ENCODE measurements at places on chromosomes 12 and 14.

- no peak for DNase-seq
These were observed 6.3 kb upstream of the PZP start for GRCh38 chr12:9214534-9214933.

DNA sequence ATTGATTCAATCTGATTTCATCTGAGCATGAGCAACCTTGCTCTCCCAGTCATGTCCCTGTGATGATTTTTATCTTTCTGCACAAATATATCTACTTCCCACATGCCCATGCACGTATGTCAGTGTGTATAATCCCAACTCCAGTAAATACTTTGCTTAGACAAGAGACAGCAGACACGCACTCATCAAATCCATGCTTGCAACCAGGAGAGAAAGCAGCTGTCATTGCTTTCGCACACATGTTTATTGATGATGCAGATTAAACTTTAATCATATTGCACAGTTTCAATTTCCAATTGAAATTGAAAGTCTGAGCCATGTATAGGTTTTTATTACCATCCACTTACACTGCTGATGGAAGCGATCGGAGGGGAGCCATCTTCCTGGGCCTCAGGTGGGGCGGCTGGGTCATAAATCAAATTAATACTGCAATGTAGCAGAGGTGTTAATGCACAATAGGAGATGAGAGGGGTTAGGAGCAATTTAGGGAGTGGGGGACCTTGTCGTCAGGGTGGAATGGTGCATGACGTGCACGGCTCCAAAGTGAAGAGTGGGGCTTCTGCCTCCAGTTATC lies 68.6 kb upstream of the SRRM4 start:
- DNase-seq = no peak

GRCh38 chr14:99349721-99350495 lies 77.9 kb upstream of the BCL11B start:
- no peak for DNase-seq

GRCh38 chr14:66038212-66038611 lies 448.0 kb upstream of the CCDC196 start:
- no peak for DNase-seq

DNA sequence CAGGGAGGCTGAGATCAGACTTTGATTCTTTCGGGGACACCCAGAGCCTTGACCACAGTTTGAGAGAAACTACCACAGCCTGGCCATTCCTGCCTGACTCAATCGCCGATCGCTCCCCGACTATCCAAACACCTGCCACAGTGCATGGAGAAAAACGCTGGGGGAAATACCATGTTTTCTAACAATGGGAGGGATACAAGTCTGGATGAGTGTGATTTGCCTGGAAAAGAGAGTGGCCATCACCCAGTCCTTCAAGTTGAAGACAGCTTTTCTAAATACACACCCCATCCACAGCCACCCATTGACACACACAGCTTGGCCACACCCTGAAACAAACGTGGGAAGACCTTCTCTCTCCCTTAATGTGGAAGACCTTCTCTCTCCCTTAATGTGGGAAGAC lies 6.7 kb upstream of the VASH1 start:
- DNase-seq = no peak

DNA sequence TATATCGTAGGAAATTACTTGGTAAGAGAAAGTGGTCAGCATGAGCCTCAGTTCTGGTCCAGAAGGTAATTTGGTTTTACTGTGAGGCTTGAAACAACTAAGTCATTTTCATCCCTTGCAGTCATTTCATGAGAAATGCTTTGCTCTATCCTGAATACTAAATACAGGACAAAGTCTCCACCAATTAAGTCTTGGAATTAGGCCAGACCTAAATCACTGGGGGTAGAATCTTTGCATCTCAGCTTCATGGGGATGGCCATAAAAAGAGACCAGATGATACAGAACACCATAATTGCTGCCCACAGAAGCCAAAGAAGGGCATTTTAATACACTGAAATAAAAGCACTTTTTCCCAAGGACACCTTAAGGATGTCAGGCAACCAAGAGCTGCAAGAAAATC lies 277.9 kb upstream of the DCN start:
- DNase-seq = peak; percentile 77

GRCh38 chr12:18224745-18225144 lies 36.6 kb upstream of the PIK3C2G start:
- DNase-seq = peak; percentile 78

- DNase-seq = no peak
These were observed 86.5 kb upstream of the ZFP36L1 start for GRCh38 chr14:68879321-68879781.

DNA sequence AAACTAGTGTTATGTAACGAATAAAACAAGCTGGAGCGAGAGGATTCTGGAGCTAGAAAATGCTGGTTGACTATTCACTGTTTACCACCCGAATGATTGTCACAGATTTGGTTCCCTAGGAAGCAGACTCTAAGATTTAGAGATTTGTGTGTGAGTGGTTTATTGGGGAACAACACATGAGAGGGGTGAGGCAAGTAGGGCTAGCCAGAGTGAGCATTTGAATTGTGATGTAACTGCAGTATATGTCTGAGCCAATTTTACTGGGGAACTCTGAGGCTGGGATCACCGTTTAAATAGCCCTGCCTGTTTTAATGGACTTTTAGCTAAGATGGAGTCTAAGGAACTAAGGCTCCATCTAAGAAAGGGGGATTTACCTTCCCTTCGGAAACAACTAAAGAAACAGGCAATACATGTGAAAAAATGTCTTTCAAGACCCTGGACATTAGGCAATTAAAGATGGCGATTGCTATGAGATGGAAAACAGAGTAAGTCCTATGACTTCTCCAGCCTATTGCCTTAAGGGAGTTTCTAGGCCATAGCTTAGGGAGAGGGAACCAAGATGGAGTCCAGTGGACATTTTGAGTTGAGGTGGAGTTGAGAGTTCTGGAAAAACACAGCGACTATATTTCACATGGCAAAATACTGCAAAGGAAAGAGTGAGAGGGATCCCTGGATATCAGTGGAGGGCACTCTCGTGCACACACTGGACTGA lies 6.3 kb downstream of the MGP start:
- no peak for DNase-seq

GRCh38 chr12:104906695-104907094 lies 51.4 kb downstream of the SLC41A2 start:
- DNase-seq = no peak

- no peak for DNase-seq
These were observed 24.0 kb downstream of the KITLG start for GRCh38 chr12:88556213-88556774.

- no peak for DNase-seq
These were observed 44.6 kb downstream of the GNS start for GRCh38 chr12:64714551-64714968.

- DNase-seq = no peak
These were observed 30.4 kb upstream of the PLEKHG6 start for GRCh38 chr12:6280053-6280469.

DNA sequence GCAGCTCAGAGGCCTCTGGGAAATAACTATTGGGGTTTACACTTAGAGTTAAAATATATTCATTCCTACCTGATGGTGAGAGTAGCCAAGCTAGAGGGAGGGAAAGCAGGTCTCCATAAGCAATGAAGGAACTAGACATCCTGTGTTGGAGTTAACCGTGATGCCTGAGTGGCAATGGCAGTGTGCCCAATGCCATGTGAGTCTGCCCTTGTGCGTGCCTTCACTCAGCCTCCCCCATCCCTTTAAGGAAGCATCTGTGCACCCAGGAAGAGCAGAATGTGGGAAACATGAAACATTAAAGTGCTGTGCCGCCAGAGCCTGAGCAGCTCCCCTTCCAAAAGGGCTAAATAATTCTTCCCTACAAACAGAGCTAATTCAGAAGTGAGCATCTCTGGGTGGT lies 76.3 kb downstream of the COX16 start:
- no peak for DNase-seq

DNA sequence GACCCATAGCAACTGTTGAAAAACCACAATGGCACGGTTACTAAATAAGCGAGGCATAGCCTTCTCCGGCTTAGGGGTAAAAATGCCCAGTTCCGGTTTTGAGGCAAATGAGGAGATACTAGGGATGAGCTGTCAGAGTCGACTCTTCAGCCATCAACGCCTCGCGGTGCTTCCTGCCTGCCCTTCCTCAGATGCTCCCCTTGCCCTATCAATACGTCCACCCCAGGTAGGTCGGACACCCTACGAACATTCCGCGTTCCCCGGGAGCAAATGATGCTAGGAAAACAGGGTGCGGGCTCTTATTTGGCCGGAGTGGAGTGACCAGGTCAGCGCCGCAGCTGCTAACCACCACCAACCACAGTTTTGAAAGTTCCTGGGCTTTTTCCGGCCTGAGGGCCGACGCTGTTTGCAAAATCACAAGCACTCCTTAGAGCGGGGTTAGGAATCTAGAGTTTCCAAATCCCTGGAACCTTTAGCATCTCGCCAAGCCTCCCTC lies 1.2 kb downstream of the SRSF9 start:
- peak; percentile 43 for DNase-seq

DNA sequence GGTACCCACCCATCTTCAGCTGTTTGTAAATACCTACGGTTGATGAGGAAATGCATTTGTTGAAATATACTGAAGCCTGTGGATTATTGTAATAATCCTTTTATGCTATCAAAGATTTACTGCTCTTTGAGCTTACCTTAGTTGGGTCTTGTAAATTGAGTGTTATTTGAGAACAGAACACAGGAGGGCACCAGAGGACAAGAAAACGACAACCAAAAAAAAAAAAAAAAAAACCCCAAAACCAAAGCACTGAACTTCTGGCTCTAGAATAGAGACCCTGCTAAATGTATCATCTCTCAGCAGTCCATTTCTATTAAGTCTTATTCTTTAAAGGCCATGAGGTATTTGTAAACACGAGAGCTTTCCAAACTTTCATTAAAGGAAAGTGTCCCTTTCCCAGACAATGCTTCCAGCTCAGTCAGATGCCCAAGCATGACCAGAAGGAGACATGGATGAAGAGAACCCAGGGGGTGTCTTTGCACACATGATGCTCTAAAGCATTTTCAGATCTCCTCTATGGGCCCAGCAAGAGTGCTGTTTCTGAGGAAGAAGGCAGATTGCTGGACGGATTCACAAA lies 763.9 kb downstream of the NRXN3 start:
- peak; percentile 2 for DNase-seq

DNA sequence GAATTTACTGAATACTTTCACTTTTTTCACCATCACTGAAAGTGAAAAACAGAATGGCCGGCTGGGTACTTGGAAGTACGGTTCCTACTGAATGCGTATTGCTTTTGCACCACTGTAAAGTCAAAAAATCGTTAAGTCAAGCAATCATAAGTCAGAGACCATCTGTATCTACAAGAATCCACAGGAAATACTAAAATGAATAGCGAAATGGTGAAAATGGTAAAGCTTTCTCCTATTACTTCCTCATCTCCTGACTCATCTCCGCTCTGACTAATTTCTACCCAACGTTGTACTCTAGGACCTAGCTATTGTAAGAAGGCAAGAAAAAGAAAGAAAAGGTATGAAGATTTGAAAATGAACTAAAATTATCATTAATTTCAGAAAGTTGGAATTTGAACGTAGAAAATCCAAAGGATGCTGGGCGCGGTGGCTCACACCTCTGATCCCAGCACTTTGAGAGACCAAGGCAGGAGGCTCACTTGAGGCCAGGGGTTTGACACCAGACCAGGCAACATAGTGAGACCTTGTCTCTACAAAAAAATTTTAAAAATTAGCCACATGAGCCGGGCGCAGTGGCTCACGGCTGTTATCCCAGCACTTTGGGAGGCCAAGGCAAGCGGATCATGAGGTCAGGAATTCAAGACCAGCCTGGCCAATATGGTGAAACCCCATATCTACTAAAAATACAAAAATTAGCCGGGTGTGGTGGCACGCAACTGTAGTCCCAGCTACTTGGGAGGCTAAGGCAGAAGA lies 5.3 kb upstream of the CDCA4 start:
- DNase-seq = no peak

DNA sequence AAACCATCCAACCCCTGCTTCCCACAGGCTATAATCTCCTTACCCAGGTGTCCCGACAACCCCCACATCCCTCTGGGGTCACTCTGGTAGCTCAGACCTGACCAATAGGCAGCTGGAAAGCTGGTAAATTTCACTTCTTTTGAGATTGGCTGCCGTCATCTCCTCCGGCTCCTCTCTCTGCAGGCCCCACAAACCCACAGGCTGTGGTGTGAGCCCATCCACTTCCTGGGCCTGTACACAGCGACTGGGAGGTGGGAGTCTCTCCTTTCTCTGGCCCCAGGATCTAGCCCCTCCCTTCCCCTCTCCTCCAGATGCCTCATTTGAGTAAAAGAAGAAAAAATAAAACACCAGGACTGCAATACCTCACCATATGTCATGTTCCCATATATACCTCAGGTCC lies 709 bp downstream of the INHBC start:
- no peak for DNase-seq

- no peak for DNase-seq
These were observed 1.2 kb upstream of the NID2 start for GRCh38 chr14:52070051-52070431.

GRCh38 chr14:45038865-45039264 lies 45.1 kb upstream of the PRPF39 start:
- no peak for DNase-seq

DNA sequence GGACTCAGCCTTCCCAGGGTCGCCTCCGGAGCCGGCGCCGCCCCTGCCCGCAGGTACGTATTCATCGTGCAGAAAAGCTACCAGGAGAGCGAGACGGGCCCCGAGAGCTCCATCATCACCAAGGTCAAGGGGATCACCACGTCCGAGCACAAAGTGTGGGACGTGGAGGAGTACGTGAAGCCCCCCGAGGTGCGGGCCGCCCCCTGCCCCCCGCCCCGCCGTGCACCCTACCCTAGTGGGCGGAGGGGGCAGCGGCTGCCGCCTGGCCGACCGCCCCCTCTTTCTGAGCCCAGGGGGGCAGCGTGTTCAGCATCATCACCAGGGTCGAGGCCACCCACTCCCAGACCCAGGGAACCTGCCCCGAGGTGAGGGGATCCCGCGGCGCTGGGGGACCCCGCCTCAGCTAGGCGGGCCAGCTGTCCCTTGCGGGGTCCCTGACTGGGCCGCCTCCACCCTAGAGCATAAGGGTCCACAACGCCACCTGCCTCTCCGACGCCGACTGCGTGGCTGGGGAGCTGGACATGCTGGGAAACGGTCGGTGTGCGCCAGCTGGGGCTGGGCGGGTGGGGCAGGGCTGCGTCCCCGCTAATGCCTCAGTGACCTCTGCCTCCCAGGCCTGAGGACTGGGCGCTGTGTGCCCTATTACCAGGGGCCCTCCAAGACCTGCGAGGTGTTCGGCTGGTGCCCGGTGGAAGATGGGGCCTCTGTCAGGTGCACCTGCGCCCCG lies 973 bp downstream of the P2RX2 start:
- DNase-seq = no peak

- DNase-seq = peak; percentile 3
These were observed 47.2 kb upstream of the GARIN6 start for GRCh38 chr12:99600388-99600787.

DNA sequence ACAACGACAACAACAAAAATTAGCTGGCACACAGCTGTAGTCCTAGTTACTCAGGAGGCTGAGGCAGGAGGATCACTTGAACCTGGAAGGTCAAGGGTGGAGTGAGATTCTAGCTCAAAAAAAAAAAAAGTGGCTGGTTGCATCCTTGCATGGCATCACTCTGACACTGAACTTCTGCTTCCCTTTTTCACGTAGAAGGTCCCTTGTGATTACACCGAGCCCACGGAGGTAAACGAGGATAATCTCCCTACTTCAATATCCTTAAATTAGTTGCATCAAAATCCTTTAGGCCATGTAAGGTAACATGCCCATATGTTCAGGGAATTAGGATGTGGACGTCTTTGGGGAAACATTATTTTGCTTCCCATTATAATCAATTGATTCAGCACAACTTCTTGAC lies 4.0 kb upstream of the PPP4R4 start:
- DNase-seq = no peak

- DNase-seq = no peak
These were observed 84.5 kb downstream of the CCDC88C start for GRCh38 chr14:91332986-91333649.
